ENCODE measurements at places on chromosomes 16 and 17. TPM values are rescaled to one million over a fixed set of nuclear protein-coding genes. Genes with fewer than 3 reads are reported as not detected.
A peak's percentile ranks its signal among the peaks of the same experiment; 100 is the strongest.

DNA sequence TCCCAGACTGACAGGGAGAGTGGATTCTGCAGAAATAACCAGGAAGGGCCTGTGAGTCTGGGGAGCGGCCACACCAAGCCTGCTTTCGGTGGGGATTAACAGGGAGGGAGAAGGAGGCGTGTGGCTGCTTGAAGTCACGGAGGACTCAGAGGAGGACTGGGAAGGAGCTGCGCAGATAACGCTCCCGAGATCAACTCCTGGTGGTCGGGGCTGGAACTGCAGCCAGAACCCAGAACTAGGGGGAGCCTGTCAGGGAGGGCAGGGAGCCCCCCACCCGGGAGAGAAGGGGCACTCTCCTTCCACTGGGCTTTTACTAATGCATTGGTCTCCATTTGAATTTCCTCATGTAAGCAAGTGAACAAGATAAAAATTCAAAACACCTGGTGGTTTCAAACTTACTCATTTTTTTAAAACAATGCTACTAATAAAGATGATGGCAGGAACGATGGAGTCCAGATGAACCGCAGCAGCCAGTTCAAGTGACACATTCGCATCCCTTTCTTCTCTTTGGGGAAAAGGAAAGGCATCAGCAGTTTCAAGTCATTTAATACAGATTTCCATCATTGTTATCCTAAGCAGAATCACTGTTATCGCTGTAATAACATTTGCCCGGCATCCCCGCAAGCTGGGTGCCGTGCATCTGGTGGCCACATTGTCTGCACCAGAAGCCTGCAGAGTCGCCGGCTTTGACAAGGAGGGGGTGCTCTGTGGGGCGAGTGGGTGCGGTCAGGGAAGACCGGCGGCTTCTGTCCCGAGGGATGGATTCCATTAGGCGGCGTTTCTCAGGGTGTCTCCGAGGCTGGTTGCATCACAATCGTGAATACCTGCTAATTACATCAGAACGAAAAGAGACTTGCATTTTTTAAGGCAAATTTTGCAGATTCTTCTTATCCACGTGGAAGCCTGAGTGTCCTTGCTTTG is 183.0 kb downstream of the FOXL1 start:
- H3K4me3 ChIP-seq = no peak overlapping the region
- peak; percentile 20 for DNase-seq
- H3K27ac ChIP-seq = no peak overlapping the region
- H3K4me1 ChIP-seq = no peaks in the 10 kb centered on the region
- H3K36me3 ChIP-seq = no peaks in the 10 kb centered on the region
- peaks cover 55% of the 10 kb centered on the region for H3K27me3 ChIP-seq

- DNase-seq = no peak
- H3K4me3 ChIP-seq = no peak overlapping the region
- no peak overlapping the region for H3K27ac ChIP-seq
- H3K27me3 ChIP-seq = peaks cover 46% of the 10 kb centered on the region
- peaks cover 3% of the 10 kb centered on the region for H3K36me3 ChIP-seq
These were observed 67.9 kb upstream of the MARCHF10 start for GRCh38 chr17:62876063-62876462.

DNA sequence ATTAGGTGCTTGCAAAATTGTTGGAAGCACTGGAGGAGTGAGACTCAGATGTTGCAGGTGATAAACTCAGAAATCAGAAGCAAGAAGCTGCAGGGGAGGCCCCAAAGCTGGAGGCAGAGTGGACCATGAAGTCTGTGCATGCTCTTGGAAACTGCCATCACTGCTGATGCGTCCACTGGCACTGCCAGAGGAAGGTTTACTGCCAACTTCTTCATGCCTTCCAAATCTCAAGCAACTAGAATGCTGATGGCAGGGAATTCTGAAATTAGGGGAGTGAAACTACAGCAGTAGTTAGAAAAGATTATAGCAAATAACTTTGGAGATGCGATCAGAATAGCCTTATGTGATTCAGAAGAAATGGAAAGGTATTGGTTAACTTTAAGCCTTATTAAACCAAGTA is 277.1 kb upstream of the SDK2 start:
- peaks cover 6% of the 10 kb centered on the region for H3K27me3 ChIP-seq
- no peak overlapping the region for H3K27ac ChIP-seq
- no peak overlapping the region for H3K4me3 ChIP-seq
- H3K36me3 ChIP-seq = peaks cover 6% of the 10 kb centered on the region
- no peaks in the 10 kb centered on the region for H3K4me1 ChIP-seq
- no peak for DNase-seq

DNA sequence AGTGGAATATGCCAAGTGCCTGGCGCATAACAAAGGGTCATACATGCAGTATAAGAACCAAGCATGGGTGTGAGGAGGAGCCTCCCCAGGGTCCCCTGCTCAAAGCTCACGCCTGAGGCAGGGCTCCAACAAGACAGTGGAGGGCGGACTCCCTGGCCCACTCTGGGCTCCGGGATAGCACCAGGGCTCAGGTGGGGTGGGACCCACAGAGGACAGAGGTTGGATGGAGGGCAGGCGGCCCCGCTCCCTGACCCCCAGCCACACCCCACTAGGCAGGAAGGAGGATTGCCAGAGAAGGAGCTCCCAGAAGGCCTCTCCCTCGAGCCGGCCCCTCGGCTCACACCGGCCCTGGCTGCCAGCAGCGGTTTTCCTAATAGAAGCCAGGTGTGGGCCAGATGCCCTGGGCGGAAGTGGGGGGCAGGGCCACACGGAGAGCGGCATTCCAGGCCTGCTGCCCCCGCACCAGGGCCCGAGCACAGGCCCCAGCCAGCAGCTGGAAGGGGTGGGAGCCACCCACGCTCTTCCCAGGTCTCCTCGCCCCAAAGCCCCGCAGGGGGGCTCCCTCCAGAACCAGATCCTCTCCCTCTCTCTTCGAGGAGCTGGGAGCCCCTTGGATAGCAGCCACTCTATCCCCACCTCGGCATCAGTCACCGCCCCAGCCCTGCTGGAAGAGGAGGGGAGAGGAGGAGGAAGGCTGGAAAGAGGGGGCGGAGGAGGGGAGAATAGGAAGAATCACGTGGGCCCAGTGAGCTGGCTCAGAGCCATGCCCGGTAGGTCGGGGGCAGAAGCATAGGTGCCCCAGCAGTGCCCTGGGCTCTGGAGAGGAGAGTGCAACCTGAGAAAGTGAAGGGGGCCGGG is 21.0 kb downstream of the VASN start:
- no peaks in the 10 kb centered on the region for H3K27me3 ChIP-seq
- peaks cover 3% of the 10 kb centered on the region for H3K36me3 ChIP-seq
- no peak for DNase-seq
- peak overlapping the region; percentile 45 for H3K27ac ChIP-seq
- peak overlapping the region; percentile 53 for H3K4me3 ChIP-seq

DNA sequence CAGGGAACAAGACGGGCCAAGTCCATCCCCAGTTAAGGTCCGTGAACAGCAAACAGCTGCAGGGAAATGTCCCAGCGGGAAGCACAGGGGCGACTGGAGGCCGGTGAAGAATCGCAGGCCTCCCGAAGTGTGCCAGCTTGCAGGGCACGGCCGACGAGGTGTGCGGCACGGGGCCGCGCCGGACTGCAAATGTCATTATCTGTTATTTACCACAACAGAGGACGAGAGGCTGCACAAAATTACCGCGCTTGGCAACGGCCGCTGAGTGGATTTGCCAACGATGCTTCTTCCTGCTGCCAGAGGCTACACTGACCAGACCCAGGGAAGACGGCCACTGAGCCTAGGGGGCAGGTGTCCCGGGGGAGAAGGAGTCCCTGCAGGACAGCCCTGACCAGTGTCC is 53.1 kb downstream of the RPH3AL start:
- H3K27ac ChIP-seq = no peak overlapping the region
- peaks cover 4% of the 10 kb centered on the region for H3K4me1 ChIP-seq
- H3K36me3 ChIP-seq = no peaks in the 10 kb centered on the region
- no peak overlapping the region for H3K4me3 ChIP-seq
- H3K27me3 ChIP-seq = peaks cover 20% of the 10 kb centered on the region

- H3K27me3 ChIP-seq = no peaks in the 10 kb centered on the region
- DNase-seq = no peak
- no peak overlapping the region for H3K27ac ChIP-seq
- H3K4me3 ChIP-seq = no peak overlapping the region
These were observed 89.9 kb downstream of the NDE1 start for GRCh38 chr16:15739950-15740349.

- H3K4me3 ChIP-seq = no peak overlapping the region
- H3K36me3 ChIP-seq = peaks cover 3% of the 10 kb centered on the region
- DNase-seq = no peak
- H3K27me3 ChIP-seq = no peaks in the 10 kb centered on the region
- H3K27ac ChIP-seq = no peak overlapping the region
These were observed 10.4 kb downstream of the LLGL1 start for GRCh38 chr17:18235743-18236256.

GRCh38 chr17:40303009-40303657 is 5.8 kb upstream of the RARA start:
- H3K27ac ChIP-seq = peak overlapping the region; percentile 53
- DNase-seq = no peak
- H3K4me3 ChIP-seq = peak overlapping the region; percentile 50
- no peaks in the 10 kb centered on the region for H3K27me3 ChIP-seq
- peaks cover 13% of the 10 kb centered on the region for H3K4me1 ChIP-seq

- H3K27me3 ChIP-seq = no peaks in the 10 kb centered on the region
- H3K4me1 ChIP-seq = peaks cover 4% of the 10 kb centered on the region
- H3K27ac ChIP-seq = peak overlapping the region; percentile 51
- H3K4me3 ChIP-seq = no peak overlapping the region
These were observed 173.0 kb downstream of the KATNIP start for GRCh38 chr16:27722892-27723450.

DNA sequence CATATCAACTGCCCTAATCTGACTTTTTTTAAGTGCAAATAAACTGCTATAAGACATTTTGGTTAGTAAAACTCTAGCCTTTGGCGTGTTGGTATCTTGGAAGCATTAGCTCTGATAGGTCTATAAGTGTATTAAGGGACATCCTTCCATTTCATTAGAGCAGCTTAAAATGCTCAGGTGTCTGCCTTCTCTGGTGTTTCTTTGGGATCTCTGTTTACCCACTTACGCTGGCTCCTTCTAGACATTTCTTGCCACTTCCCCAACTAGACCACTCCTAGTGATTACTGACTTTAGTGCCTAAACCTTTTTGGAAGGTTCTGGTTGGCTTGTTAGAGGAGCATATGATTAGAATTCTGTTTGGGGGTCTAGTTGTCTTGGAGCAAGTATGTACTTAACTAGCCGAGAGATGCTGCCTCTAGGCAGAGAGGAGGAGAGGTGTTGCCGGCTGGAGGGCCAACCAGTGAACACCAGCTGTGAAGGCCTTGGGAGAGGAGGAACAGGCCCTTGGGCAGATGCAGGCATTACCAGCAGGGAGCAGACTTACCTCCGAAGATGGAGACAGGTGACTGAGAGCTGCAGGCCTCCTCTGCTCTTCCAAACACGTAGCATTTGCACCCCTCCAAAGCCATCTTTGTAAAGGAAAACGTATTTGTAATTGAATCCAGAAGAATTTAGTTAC is 15.2 kb upstream of the CLEC18C start:
- peaks cover 19% of the 10 kb centered on the region for H3K36me3 ChIP-seq
- DNase-seq = no peak
- H3K4me1 ChIP-seq = peaks cover 15% of the 10 kb centered on the region
- H3K27ac ChIP-seq = no peak overlapping the region
- no peaks in the 10 kb centered on the region for H3K27me3 ChIP-seq
- H3K4me3 ChIP-seq = no peak overlapping the region

- peak; percentile 31 for DNase-seq
- H3K36me3 ChIP-seq = no peaks in the 10 kb centered on the region
- H3K4me3 ChIP-seq = no peak overlapping the region
- no peak overlapping the region for H3K27ac ChIP-seq
- no peaks in the 10 kb centered on the region for H3K27me3 ChIP-seq
- no peaks in the 10 kb centered on the region for H3K4me1 ChIP-seq
These were observed 168.0 kb downstream of the AHSP start for GRCh38 chr16:31695667-31696066.

DNA sequence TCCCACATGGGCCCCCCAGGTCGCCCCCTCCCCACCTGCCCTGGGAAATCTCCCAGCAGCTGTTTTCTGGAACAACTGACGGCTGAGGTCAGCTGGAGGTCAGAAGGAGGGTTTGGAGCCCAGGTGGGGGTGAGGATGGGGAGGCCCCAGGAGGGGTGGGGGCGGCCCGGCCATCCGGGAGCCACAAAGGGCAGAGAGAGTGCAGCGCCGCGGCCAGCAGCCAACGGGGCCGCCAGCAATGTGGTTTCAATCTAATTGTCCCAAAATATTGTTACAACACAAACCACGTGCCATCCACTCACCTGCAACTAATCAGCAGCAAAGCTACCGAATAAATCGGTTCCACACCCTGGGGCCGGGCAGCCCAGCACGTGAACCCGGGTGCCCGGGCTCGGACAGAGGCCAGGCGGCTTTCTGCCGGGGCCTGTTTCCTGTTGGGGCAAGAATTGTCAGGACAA is 28.3 kb upstream of the SLC38A10 start:
- H3K4me3 ChIP-seq = no peak overlapping the region
- H3K27ac ChIP-seq = no peak overlapping the region
- H3K36me3 ChIP-seq = no peaks in the 10 kb centered on the region
- no peaks in the 10 kb centered on the region for H3K4me1 ChIP-seq

- no peak overlapping the region for H3K4me3 ChIP-seq
These were observed 19.3 kb upstream of the FOXF1 start for GRCh38 chr16:86490859-86491639.

DNA sequence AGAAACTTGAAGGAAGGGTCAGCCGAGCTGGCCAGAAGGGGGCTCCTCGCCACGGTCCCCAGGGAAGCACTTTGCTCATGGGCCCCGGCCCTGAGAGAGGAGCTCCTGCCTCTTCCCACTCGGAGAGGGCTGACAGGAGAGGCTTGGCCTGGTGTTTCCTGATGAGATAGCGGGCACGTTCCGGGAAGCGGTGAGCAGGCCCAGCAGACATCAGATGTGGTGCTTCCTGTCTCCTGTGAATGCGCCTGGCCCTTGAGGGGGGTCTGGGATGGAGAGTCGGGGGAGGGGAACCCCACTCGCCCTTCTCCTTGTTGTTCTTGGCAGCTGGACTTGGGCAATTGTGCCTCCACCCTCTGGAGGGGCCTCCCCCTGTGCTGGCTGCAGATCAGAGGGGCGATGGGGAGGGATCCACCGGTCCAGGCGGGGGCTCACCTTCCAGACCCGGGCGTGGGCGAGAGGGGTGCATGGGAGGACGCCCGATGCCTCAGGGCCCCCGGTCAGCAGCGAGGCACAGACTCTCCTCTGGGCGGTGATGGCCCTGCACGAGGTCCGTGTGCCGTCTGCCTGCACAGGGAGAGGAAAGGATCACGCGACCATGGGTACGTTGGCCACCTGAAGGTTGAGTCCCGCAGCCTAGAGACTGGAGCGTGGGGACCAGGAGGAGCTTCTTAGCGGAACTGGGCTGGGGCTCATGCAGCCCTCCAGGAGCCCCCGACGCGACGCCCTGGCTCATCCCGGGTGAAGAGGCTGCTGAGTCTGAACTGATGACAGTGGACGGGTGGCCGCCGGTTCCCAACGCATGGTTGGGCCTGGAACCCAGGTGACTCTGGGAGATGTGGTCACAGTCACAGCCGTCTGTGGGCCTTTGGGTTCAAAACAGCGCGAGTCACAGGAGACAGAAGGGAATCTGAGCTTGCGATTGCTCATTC is 25.4 kb downstream of the METRNL start:
- H3K4me1 ChIP-seq = peaks cover 16% of the 10 kb centered on the region
- peaks cover 5% of the 10 kb centered on the region for H3K27me3 ChIP-seq
- H3K36me3 ChIP-seq = no peaks in the 10 kb centered on the region
- no peak for DNase-seq
- H3K4me3 ChIP-seq = no peak overlapping the region
- no peak overlapping the region for H3K27ac ChIP-seq

LGALS9 gene
- 66.3 TPM for total RNA-seq

HLF gene
- total RNA-seq = 22.5 TPM

IRX6 gene
- total RNA-seq = not detected
